Naive thymus-derived CD4-positive, alpha-beta T cell (primary cell): ENCODE measurements at places on chromosomes 3 and 15.

DNA sequence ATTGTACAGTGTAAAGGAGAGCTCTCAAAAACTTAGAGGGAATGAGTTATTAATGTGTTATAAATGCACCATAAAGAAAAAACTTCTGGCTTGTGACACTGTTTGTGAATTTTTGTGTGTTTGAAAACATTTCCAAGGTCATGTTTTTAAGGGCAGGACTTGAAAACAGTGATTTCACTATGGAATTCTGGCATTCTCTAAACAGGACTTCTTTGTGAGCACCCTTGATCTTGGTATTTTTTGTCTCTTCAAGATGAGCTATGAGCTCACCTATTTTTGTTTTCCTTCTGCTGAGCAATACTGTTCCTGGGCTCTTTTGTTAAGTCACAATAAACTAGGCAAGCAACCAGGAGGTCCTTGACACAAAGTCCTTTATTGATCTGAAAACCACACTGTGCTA lies 284.4 kb downstream of the RBMS3 start:
- no peak for DNase-seq

DNA sequence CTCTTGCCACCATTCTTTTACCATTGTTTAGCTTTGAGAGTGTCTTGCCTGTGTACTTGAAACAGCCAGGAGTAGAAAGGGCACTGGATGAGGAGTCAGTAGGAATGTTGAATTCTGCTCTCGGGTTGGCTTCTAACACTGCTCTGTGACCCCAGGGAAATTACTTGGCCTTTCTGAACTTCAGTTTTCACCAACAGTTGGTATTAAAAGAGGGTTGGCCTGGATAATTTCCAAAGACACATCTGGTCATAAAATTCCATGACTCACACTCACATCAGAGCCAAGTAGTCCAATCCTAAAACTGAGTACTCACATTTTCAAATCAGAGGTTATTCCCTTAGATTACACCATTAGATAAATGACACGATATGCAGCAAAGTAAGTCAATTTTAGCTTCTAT lies 141.6 kb downstream of the ECT2 start:
- no peak for DNase-seq

DNA sequence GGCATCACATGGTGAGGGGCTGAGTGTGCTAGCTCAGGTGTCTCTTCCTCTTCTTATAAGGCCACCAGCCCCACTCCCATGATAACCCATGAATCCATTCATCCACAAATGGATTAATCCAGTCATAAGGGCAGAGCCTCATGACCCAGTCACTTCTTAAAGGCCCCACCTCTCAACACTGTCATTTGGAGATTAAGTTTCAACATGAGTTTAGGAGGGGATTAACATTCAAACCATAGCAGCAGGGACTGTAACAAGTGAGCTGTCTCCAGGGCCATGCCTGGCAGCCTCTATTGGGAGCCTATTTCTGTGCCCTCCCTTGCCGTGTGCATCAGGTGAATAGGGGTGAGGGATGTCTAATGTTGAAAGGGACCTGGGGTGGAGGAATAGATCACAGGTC lies 77.5 kb downstream of the CHRD start:
- no peak for DNase-seq

DNA sequence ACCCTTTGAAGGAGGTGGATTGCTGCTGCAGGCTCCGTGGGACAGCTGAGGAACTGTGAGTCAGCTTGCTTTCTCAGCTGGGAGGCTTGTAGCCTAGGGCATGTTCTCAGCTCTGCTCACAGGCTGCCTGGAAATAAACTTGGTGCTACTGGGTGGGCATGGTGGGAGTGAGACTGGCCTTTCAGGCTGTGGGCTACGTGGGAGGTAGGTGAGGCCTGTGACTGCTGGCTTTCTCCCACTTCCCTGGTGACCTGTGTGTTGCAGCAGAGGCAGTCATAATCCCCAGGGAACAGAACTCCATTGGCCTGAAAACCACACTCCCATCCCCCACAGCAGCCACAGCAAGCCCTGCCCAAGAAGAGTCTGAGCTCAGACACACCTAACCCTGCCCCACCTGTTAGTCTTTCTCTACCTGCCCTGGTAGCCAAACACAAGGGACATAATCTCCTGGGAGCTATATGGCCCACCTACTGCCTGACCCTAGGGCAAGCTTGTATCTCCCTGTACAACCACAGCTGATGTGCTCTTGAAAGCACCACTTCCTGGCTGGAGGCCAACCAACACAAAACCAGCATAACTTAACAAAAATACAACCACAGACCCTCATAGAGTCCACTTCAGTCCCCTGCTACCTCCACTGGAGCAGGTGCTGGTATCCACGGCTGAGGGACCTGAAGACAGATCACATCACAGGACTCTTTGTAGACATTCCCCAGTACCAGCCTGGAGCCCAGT lies 236.5 kb downstream of the SQOR start:
- no peak for DNase-seq

GRCh38 chr15:100958326-100959065 lies 39.3 kb downstream of the LRRK1 start:
- DNase-seq = no peak
